ENCODE measurements at places on chromosomes 11 and 22. TPM values are rescaled to one million over a fixed set of nuclear protein-coding genes. Genes with fewer than 3 reads are reported as not detected.

DNA sequence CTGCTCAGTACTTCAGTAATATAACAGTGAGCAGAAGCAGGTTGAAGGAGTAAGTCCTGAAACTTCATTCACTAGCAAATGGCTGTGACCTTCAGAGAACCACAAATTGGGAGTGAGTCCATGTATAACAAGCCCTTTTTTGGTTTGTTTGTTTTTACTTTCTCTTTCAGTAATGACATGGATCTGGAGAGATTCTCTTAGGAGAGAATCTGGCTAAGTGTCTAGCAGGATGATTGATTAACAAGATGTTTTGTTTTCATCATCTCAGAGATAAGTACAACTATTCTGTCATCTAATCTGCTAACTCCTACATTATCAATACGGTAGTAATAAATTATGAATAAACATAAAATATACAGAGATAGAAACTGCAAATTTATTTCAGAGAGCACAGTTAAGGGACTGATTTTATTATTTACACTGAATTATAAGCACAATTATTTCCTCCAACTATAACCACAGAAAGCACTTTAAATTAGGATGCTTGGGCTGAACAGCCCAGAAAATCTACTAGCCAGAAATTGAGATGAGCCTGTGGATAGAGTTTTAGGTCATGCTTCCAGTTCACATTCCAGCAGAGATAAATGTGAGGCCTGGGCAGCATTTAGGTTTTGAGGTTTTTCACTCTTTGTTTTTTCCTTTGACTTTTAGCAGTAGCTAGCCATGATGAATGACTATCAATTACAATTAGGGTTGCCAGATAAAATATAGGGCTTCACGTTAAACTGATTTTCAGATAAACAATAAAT lies 429.3 kb upstream of the FAT3 start:
- peaks cover 6% of the 10 kb centered on the region for H3K4me1 ChIP-seq
- DNase-seq: no peak
- H3K27ac ChIP-seq: no peak overlapping the region

CLTCL1 gene
- total RNA-seq: 22.2 TPM

- H3K4me3 ChIP-seq: no peak overlapping the region
- DNase-seq: no peak
- no peaks in the 10 kb centered on the region for H3K27me3 ChIP-seq
- H3K27ac ChIP-seq: no peak overlapping the region
- no peaks in the 10 kb centered on the region for H3K36me3 ChIP-seq
Observed at GRCh38 chr11:92123540-92123939, 101.1 kb upstream of the FAT3 start.

DNA sequence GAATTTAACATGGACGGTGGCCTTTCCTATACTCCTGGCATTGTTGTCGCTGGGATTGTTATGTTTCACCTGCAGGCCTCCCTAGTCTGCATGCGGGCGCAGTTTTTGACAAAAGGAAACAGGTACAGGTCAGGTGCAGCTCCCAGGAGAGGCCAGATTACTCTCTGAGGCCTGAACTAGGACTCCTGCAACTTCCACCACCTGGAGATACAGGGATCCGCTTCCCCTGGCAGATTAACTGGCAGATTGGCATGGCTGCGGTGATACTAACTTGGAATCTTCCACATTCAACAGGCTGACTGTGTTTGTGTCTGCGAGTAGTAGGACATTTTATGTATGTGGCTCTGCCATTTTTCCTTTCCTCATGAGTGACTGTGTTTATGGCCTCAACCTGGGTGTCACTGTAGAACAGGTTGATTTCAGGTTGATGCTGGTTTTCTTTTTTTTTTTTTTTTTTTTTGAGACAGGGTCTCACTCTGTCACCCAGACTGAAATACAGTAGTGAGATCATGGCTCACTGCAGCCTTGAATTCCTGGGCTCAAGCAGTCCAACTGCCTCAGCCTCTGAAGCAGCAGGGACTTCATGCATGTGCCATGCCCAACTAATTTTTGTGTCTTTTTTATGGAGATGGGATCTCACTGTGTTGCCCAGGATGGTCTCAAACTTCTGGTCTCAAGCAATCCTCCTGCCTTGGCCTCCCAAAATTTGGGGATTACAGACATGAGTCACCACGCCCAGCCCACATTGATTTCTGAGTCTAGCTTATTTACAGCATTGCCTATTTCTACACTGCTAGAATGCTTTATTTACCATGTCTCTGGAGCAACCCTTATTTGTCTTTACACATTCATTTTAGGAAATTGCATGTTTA lies 1.7 kb upstream of the USP28 start:
- DNase-seq: no peak
- H3K4me3 ChIP-seq: no peak overlapping the region
- peaks cover 5% of the 10 kb centered on the region for H3K4me1 ChIP-seq
- no peaks in the 10 kb centered on the region for H3K36me3 ChIP-seq
- no peak overlapping the region for H3K27ac ChIP-seq

AMPD3 gene
- total RNA-seq: 3.4 TPM

DNA sequence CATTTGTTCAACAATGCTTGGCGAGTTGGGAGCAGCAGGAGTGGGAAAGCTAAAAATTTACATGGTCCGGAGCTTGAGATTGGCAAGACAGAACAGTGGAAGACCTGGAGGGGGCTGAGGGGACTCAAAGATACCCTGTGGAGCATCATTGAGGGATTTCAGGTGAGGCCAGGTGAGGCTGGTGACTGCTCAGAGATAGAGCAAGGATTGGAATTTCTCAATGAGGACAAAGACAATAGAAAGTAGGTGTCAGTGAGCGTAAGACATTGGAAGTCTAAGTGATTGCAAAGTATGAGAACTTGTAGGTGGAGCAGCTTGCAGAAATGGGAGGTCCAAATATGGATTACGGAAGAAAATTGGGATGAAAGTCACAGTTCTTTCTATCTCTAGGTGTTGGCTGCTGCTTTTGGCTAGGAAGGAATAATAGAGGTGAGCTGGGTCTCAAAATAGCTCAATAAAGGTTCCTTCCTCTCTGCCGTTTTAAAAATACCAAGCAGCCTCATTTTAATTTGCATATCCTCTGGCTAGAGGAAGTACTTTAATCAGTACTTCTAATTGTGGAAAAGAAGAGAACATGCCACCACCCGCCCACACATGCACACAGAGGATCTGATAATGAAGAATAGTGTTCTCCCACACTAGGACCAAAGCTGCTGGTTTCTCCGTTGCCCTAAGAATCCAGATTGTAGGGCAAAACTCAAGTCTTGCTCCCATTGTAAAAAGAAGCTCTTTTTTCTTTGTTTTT lies 41.8 kb upstream of the SORL1-AS1 start:
- H3K36me3 ChIP-seq: no peaks in the 10 kb centered on the region
- no peaks in the 10 kb centered on the region for H3K4me1 ChIP-seq
- no peak overlapping the region for H3K4me3 ChIP-seq

OR52N4 gene
- not detected for total RNA-seq

DNA sequence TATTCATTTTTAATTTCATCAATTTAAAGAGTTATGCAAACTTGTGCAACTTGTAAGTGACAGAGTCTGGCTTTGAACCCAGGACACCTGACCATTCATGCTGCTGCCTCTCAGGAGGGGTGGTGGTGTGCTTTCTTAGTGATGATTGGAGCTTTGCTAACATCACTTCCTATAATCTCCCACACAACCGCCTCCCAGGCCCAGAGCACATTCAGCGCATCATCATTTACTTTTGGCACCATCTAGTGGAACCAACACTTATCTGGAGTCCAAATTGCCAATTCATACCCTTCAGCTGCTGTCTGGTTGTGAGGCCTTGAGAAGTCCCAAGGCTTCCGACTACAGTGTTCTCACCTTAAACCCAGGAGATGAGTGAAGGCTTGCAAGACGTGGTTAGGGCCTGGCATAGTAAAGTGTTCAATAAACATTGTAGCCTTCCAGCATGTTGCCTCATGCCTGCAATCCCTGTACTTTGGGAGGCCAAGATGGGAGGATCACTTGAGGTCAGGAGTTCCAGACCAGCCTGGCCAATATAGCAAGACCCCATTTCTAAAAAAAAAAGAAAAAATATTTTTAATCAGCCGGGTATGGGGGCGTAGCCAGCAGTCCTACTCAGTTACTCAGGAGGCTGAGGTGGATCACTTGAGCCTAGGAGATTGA lies 1.1 kb upstream of the TTLL1 start:
- no peaks in the 10 kb centered on the region for H3K27me3 ChIP-seq
- H3K4me1 ChIP-seq: peaks cover 15% of the 10 kb centered on the region
- no peak overlapping the region for H3K27ac ChIP-seq
- H3K4me3 ChIP-seq: no peak overlapping the region
- peak; percentile 90 for DNase-seq

GNAZ gene
- total RNA-seq: 3.0 TPM

RAG1 gene
- 5.8 TPM for total RNA-seq

AQP11 gene
- 0.75 TPM for total RNA-seq

NEU3 gene
- total RNA-seq: 20.5 TPM

DNA sequence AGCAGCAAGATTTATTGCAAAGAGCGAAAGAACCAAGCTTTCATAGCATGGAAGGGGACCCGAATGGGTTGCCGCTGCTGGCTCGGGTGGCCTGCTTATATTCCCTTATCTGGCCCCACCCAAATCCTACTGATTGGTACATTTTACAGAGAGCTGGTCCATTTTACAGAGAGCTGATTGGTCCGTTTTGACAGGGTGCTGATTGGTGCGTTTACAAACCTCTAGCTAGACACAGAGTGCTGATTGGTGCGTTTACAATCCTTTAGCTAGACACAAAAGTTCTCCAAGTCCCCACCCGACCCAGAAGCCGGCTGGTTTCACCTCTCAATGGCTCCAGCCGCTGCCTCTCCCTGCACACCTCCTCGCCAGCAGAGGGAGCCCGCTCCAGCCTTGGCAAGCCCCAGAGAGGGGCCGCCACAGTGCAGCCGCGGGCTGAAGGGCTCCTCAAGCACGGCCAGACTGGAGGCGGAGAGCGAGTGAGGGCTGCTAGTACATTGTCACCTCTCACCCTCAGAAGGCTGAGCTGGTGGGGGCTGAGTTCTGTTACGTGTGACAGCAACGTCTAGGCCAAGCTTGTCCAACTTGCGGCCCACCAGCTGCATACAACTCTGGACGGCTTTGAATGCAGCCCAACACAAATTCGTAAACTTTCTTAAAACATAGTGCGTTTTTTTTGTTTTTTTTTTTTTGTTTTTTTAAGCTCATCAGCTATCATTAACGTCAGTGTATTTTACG lies 8.7 kb downstream of the PTH start:
- no peak overlapping the region for H3K4me3 ChIP-seq
- no peaks in the 10 kb centered on the region for H3K36me3 ChIP-seq
- H3K4me1 ChIP-seq: no peaks in the 10 kb centered on the region
- peak; percentile 17 for DNase-seq
- H3K27ac ChIP-seq: no peak overlapping the region

MMP3 gene
- total RNA-seq: 0.22 TPM

IFITM10 gene
- 0.27 TPM for total RNA-seq

DNA sequence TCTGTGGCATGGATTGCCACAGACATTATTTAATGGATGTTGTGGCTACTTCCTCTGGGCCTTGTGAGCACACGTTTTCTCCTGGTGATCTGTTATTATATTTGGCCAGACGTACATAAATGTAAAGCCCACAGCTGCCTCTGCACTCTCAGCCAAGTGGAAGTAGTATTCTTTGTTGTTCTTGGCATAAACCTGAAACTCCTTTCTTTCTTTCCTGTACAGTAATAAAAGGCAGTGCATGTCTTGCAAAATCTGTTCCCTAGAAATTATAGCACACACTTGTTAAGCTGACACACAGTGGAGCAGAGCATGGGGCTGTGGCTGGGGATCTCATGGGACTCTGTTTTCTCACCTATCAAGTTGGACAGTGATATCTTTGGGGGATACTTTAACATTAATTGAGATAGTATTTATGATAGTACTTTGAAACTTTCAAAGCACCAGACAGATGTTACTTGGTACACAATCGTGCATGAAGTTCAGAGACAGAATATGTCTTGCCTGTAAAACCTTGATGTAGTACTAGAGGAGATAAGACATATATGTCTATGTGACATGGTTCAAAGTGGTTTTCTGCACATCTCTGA lies 20.9 kb downstream of the PANX1 start:
- no peaks in the 10 kb centered on the region for H3K27me3 ChIP-seq
- peaks cover 32% of the 10 kb centered on the region for H3K4me1 ChIP-seq
- no peak overlapping the region for H3K27ac ChIP-seq
- DNase-seq: peak; percentile 70

OR51I1 gene
- not detected for total RNA-seq

RELA gene
- total RNA-seq: 18.8 TPM

DNA sequence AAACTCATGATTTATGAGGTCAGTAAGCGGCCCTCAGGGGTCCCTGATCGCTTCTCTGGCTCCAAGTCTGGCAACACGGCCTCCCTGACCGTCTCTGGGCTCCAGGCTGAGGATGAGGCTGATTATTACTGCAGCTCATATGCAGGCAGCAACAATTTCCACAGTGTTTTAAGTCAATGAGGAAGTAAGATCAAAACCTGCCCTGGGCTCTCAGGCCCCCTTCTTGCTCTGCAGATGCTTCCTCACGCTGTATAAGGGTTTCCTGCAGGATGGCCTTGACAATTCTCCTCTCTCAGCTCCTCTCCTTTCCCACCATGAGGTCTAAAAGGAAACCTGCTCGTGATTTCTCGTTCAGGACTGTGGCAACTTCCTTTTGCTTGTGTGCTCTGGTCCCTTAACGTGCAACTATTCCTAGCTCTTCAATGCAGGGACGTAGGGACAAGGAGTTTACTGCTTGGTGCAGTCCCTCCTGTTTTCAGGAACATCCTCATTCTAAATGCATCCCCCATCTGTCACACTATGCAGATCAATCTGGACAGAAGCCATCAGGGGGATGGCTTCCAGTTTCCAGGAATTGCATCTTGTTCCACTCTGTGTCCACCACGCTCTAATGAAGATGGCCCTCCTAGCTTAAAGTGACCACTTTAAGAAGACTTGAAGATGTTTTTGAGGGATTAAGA lies 64.3 kb upstream of the IGLL5 start:
- peak overlapping the region; percentile 47 for H3K27ac ChIP-seq
- no peak overlapping the region for H3K4me3 ChIP-seq
- H3K27me3 ChIP-seq: no peaks in the 10 kb centered on the region

GRCh38 chr11:36724742-36725385 lies 126.8 kb upstream of the RAG2 start:
- no peaks in the 10 kb centered on the region for H3K27me3 ChIP-seq
- no peak overlapping the region for H3K4me3 ChIP-seq
- peak; percentile 20 for DNase-seq
- no peaks in the 10 kb centered on the region for H3K36me3 ChIP-seq
- H3K4me1 ChIP-seq: no peaks in the 10 kb centered on the region

DNA sequence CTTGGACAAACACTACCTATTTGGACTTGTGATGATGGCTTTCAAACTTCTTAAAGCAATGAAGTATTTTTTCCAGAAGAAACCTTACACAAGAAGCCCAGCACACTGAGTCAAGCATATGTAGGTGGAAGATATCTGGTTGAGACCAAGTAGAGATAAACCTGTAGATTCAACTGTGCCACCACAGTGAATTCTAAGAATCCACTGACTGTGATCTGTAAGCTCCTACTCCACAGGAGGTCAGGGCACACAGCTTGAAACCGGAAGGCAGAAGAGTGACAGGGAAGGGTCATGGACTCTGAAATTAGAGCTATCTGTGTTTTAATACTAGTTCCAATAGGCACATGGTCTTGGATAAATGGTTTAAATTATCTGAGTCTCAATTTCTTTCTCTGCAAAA lies 404.5 kb downstream of the ETS1 start:
- H3K4me3 ChIP-seq: no peak overlapping the region
- H3K36me3 ChIP-seq: no peaks in the 10 kb centered on the region
- DNase-seq: no peak

All from muscle of leg (tissue), 16 donors.